Activated gamma-delta T cell treated with anti-CD3 and anti-CD28 coated beads, Interleukin-2, amount 50 U/mL, for 16 hours (primary cell): ENCODE measurements at places on chromosomes 4 and X.
A peak's percentile ranks its signal among the peaks of the same experiment; 100 is the strongest.

GRCh38 chr4:73698217-73698616 is 42.2 kb upstream of the CXCL8 start:
- DNase-seq = no peak

GRCh38 chrX:110732266-110732665 is 63.4 kb downstream of the CHRDL1 start:
- DNase-seq = no peak

GRCh38 chrX:46278572-46278971 is 266.6 kb downstream of the ZNF674 start:
- DNase-seq = no peak

DNA sequence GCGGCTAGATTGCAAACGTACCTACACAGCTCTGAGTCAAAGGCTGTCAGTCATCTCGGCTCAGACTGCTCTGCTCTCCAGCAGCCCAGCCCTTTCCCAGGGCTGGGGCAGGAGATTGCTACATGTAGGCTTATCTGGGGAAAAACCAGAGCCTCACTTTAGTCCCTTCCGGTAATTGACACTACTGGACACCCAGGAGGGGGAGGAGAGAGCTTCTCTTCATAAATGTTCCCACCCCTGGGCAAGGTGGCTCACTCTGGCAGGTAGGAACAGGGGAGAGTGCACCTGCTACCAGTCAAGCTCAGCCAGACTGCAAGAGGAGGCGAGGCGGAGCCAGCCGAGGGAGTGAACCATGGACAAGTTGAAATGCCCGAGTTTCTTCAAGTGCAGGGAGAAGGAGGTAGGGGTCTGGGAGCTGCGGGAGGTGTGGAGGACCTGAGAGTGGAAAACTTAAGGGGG is at the start of gene SLC6A14:
SLC6A14 (plus strand) TSS at position 249 of the 459 bp plus-strand sequence; CDS start at position 353, 104 bp downstream.
- no peak for DNase-seq

DNA sequence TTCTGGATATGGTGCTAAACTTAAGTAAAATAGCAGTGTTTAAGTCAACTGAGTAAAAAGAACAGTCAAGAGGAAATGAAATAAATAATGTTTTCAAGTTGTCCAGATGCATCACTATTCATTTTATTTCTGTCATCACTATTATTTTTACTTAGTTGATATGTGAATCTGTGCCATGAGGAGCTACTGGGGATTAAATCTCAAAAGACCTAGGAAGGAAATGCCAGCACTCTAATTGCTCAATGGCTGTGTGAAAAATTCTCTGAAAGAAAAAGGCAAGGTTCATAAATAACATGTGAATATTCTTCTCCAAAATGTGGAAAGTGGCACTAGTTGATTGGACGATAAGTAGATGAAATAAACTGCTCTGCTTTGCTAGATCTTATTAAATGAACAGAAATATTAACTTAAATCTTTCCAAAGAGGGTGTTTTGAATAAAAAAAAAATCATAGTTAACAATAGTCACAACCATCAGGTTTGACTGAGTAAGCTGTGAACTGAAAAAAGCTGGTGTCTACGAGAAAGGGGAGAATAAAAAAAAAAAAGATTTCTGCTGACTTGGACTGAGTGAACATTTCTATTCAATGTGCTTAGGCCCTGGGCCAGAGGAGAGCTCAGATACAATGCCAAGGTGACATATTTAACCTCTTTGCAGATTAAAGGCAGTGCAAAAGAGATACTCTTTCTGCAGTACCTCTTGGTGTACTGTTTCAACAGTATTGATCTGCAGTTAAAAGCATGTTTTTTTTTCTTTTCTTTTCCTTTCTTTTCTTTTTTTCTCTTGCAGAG is 1.6 kb downstream of the SPARCL1 start:
- DNase-seq = no peak

DNA sequence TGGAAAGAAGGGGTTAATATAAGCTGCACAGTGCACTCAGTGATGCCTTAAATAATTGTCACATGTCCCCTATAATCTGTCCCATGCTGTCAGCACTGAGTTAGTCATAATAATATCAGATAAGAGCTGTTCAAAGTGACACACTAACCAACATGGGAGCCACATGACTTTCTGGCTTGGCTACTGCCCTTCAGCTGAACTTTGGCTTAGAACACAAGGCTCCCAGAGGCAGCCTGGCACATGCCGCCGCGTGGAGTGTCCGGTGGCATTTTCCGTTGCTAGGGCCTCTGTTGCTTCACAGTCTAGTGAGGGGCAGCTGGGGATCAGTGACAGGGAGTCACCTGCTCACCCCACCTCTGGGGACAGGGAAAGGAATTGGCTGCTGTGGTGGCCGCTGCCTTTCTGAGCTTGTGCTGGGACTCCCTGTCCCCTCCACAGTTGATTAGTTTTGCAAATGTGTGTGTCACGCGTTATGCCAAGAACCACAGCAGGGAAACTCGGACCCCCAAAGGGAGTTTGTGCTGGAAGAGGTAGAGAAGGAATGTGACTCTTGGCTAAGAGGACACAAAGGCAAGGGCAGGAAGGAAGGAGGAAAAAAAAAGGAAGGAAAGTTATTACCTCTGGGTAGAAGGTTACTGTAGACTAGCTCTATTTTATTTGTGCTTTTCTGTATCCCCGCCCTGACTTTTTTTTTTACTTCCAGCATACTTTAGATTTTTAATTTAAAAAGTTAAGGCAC is 41.1 kb upstream of the PPARGC1A start:
- no peak for DNase-seq

- peak; percentile 20 for DNase-seq
Measured at GRCh38 chr4:145482209-145483037, 770 bp downstream of the SMAD1 start.

DNA sequence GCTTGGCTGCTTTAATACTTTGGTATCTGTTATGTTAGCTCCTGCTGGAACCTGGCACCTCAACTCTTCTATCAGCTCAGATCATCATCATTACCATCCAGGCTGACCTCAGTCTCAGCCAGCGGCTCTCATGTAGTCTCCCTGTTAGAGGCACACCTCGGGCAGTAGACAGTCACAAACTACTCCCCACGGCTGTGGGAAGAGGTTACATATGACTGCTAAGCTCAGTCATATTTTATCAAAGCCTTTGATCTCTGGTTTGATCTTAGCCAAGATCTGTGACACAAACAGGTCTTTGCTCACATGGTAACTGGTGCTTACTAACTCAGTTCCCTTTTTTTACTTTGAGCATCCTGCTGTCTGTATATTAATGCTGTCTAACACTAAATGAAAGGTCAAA is 384.9 kb downstream of the CENPC start:
- no peak for DNase-seq

GRCh38 chr4:123602007-123602406 is 205.4 kb downstream of the SPRY1 start:
- DNase-seq = no peak

- DNase-seq = no peak
Measured at GRCh38 chrX:37993176-37993575, 13.2 kb upstream of the SYTL5 start.

- no peak for DNase-seq
Measured at GRCh38 chrX:39974270-39974669, 123.5 kb downstream of the BCOR start.

DNA sequence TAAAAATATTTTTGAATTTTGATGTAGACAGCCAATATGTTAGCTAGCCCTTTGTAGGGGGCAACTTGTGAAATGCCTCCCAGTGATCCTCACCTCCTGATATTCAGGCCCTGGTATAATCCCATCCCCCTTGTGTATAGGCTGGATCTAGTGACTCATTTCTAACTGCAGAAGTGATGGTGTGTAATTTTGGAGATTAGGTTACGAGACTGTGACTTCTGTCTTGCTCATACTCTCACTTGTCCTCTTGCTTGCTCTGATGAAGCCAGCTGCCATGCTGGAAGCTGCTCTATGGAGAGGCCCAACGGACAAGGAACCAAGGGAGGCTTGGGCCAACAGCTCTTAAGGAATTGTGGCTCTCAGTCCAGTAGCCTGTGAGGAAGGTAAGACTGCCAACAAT is 61.7 kb downstream of the GPR82 start:
- DNase-seq = no peak

DNA sequence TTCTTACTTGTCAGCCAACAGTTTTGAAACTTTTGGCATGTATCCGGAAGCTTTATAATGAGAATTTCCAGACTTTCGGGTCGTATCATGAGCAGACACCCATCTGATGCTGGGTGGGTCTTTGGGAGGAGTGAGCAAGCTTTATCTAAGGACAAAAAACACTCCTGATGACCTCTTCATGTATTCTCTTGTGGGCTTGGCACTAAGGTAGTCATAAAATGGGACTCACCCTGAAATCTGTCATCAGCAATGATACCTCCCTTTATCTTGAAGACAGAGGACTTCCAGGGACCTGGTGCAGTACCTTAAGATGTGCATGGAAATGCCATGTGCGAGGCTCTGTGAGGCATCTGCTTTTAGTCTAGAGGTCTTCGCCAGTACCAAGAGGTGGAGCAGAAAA is 346.3 kb upstream of the PPARGC1A start:
- DNase-seq = no peak

DNA sequence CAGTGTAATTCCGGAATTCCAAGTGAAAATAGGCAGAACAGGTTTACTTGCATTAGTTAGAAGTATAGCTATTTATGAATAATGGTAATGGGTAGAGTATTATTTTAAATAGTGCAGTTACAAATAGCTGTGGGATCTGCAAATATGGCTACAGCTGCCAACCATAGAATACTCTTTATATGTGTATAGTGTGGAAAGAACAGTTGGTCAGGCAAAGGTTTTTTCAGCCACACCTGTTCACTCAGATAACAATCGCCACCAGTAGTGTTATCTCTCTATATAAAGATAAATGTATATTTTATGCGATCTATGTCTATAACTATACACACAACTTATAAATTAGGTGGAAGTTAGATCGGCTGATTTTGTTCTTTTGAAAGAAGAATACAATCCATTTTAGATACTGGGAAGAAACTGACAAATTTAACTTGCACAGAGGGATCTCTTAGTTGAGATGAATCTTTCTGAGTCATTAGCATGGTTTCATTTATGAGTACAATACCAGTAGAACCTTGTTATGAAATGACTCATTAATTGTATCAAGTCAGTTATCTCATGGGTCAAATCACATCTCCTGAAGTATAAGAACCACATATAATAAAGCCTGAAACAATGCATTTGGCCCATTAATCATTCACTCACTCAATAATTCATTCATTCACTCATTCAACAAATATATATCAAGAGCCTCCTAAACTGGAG is 100.9 kb upstream of the NR3C2 start:
- no peak for DNase-seq

- no peak for DNase-seq
Measured at GRCh38 chr4:57089549-57089948, 20.6 kb downstream of the IGFBP7 start.

DNA sequence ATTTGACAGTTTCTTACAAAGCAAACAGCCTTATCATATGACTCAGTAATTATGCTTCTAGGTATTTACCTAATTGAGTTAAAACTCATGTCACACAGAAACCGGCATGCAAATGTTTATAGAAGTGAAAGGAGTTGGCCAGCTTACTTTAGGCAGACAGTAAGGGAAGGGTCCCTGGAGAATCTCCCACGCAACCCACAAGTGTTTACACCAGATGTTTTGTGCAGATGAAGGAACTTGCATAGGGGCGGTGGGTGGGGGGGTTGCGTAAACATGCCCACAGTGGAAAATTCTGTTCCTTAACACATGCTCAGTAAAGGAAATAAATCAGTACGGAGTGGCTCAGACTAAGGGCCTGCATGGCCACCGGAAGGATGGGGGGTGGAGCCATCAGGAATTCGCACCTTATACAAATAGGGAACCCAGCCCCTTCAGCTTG is 330.5 kb upstream of the AADAT start:
- no peak for DNase-seq

DNA sequence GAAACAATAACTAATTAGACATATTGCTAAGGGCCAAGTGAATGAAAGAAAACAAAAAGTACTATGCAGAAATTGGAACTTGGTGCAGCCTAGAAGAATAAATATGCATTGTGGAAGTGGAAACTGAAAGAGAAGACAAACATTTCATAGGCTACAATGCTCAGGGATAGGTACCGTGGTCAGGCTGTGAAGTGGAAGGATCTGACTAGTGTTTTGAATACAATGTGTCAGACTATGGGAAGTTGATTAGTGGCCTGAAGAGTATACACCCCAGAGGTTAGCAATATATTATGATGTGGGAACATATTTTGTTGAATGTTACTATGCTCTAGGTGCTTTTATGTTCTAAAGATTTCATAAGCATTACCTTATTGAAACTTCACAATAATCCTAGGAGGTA is 36.8 kb downstream of the GPRIN3 start:
- no peak for DNase-seq

- no peak for DNase-seq
Measured at GRCh38 chr4:189265515-189265914, 675.2 kb upstream of the FRG1 start.

- no peak for DNase-seq
Measured at GRCh38 chr4:55255179-55255578, 90.9 kb upstream of the SRD5A3 start.

DNA sequence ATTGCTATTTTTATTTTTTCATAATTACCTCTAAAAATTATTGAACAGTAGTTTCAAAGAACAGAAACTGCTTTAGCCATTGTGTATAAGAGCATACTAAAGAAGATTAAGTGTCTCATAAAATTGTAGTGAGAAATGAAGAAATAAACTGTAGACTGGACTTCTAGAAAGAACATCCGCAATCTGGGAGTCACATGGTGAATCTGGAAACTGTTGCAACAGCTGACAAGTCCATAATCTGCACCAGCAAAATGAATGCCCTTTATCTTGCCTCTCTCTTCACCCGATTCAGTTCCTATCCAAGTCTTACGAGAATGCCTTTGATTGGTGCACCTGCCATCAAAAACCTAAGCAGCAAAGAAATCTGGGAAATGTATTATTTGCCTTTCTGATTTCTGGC is 312.9 kb downstream of the NAF1 start:
- DNase-seq = no peak

DNA sequence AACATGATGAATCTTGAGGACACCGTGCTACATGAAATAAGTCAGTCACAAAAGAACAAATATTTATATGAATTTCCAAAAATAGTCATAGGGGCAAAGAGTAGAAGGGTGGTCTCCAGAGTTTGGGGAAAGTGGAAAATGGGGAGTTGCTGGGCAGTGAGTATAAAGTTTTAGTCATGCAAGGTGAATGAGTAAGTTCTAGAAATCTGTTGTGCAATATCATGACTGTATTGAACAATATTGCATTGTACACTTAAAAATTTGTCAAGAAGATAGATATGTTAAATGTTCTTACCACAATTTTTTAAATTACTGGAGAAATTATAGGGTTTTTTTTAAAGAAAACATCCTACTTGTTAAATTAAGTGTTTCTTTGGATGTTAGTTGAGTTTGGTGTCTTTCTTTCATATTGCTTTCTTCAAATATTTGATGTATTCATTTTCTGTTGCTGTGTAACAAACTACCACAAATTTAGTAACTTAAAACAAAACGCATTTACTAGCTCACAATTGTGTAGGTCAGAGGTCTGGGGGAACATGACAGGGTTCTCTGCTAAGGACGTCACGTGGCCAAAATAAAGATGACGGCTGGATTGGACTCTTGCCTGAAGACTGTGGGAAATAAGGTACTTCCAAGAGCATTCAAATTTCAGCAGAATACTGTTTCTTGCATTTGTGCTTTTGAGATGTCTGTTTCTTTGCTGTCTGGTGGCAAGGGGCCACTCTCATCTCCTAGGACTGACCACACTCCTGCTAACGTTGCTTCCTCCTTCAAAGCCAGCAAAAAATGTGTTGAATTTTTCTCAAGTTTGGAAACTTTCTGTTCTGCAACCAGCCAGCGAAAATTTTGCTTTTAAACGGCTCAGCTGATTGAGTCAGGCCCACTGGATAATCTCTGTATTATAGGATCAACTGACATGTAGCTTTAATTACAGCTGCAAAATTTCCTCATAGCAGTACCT is 76.7 kb downstream of the CPEB2 start:
- no peak for DNase-seq

GRCh38 chrX:118109065-118109464 is 7.5 kb downstream of the KLHL13 start:
- DNase-seq = no peak
